ENCODE measurements at places on chromosomes 6 and 20.

- DNase-seq = no peak
These were observed 5.4 kb downstream of the SLC17A3 start for GRCh38 chr6:25868436-25869183.

GRCh38 chr6:150866147-150866990 lies 867 bp downstream of the MTHFD1L start:
- DNase-seq = peak; percentile 97

- DNase-seq = no peak
These were observed 98.0 kb downstream of the KIF16B start for GRCh38 chr20:16475225-16475624.

DNA sequence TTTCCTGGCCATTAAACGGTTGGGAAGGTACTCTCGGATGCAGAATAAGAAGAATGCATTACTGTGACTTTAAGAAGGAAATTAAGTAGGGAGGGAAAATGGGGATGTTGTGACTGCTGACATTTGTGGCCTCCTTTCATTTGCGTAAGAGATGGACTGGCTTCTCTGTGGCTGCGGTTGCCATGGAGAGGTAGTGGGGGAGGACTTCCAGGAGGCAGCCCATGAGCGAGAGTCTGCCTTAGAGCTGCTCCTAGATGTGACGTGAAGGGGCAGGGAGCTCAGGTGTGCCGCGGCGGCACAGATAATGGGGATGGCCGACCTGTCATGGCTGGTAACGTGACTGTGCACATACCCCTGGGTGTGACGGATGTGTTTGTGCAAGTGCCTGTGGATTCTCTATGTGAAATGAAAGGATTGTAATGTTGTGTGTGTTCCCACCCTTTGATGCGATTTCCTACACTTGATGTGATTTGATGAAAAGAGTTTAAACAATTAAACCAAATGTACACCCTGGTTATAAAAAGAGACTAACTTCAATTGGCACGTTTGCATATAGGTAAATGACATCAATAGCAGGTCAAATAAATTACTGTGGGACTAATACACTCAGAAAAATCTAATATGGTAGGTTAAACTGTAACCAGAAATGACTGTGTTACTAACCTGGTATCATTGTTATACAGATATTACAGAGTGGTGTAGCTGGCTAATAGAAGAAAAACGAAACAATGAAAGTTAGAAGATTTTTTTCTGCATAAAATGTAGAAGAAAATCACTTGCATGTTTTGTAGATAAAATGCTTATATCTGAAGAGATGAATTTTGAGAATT lies 48.9 kb downstream of the HIVEP1 start:
- peak; percentile 71 for DNase-seq

GRCh38 chr6:154356113-154356512 lies 490 bp downstream of the IPCEF1 start:
- no peak for DNase-seq

DNA sequence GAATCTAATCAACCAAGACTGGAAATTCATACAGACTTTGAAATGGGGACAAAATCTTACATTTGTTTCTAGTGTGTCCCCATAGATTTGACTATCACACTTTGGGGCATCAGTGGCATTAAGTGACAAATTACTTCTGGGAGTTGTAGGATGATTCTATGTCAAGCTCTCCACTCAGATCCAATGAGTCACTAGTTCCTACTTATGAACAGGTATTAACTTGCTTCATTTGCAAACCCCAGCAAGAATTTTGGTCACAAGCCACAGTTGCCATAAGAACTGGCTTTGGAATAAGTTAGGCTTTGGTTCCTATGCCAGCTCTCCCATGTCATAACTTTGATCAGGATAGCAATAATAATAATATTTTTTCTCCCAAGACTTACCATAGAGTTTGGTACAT lies 77.6 kb upstream of the PTPRK start:
- no peak for DNase-seq

DNA sequence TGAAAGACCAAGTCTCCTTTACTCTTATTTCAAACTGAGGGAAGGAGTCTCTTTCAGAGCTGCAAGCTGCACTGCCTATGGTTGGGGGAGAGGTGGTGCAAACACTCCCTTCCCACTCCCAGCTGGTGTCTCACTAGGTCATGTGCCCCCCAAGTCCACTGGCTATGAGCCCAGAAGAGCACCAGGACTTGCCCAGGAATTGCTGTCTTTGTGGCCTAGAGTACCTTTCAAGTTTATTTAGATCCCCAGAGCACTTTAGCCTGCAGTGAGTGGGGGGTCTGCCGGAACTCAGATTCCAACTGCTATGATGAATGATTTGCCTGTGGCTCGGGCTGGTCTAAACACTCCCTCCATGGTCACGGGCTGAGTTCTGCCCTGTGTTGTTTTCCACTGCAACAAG lies 192.6 kb upstream of the CITED2 start:
- DNase-seq = no peak

GRCh38 chr20:54054516-54054915 lies 15.9 kb downstream of the BCAS1 start:
- DNase-seq = no peak

DNA sequence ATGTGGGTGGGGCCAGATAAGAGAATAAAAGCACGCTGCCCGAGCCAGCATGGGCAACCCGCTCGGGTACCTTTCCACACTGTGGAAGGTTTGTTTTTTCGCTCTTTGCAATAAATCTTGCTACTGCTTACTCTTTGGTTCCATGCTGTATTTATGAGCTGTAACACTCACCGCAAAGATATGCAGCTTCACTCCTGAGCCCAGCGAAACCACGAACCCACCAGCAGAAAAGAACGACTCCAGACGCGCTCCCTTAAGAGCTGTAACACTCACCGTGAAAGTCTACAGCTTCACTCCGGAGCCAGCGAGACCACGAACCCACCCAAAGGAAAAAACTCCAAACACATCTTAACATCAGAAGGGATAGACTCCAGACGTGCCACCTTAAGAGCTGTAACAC lies 76.7 kb downstream of the TFAP2A start:
- DNase-seq = no peak

DNA sequence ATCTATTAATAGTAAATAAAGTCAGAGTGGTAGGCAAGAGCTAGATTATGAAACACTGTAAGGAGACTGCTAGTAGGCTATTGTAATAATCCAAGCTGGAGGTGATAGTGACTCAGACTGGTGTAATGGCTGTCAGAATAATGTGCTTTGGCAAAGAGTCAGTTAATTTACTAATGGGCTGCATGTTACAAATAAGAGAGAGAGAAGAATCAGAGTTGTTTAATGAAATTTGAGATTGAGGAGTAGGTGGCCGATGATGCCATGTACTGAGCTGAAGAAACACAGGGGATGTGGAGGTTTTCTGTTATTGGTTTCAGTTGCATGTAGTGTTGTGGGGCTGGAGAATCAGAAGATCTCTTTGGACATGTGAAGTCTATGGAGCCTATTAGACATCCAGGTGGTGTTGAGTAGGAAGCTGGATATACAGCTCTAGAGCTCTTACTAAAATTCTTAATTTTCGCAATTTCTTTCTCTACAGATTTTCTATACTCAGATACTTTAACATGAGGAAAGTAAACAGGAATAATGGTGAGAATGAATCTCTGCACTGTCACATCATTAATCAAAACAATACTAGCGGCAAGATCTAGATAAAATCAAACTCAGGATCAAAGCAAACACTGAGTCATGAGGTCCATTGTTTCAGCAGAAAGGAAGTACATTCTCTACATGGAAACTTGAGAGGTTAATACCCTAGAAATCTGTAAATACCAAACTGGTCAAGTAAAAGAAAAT lies 167.7 kb downstream of the SIM1 start:
- DNase-seq = peak; percentile 79

DNA sequence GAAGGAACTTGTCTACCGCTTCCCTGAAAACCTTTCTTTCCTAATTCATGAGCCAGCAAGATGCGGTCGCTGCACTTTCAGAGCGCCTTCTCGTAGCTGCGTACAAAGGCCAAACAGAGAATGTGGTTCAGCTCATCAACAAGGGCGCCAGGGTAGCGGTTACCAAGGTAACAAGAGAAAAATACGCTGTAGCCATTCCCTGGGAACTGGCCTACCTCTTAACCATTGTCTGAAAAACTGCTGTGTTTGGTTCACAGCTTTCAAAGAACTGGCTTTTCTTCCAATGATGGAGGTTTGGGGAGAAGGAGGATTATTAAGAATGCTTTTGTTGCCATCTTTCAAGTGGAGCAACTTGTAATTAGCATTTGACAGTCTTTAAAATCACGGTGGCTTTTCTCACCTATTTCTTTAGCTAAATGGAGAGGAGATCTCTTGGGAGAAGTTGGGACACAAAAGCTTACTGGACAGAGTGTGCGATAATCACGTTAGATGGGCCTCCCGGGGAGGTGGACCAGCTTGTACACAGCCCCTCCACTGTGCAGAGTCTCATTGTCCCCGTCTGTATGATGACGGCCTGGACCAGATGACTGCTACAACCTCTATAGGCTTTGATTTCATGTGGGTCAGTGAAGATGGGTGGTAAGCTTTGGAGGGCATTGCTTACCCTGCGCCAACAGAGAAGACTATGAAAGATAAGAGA lies 71.5 kb downstream of the LYRM2 start:
- DNase-seq = no peak

DNA sequence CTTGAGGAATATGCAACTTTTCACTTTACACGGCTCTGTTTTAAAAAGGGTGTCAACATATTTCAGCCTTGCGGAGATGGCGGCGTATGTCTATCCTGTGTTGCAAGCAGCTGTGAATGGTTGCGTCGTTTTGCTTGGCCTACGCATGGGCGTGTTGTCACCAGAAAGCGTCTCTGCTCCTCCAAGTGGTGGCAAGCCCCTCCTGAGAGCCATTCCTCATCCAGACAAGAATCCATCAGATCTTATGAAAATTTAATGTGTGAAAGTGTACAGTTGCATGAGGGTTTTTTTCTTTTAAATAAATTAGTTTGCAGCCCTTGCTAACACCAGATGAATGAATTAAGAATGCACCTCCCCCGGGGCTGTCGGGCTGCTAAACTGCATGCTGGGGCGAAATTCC lies 114.4 kb downstream of the PHACTR3 start:
- DNase-seq = no peak

All from cardiac fibroblast (primary cell).